ENCODE measurements at places on chromosomes 2 and 18.

GRCh38 chr2:46796843-46797625 is 118.6 kb downstream of the MCFD2 start:
- DNase-seq = no peak

DNA sequence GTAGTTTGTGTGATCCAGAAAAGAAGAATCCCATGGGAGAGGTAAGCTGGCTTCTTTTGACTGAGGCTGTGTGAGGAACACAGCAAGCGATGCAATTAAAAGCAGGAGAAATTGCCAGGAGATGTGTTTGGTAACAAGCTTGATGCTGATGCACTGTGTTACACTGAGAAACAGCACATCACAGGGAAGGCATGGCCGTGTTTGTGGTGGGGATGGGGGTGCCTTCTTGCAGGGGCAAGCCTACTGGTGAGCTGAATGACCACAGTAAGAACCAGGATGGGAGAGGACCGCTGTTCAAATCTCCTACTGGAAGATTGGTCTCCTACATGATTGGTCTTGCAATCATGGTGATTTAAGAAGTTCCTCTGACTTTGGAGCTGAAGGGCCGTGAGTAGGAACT is 477.7 kb upstream of the HS6ST1 start:
- DNase-seq = no peak

GRCh38 chr2:135557530-135557929 is 26.2 kb downstream of the R3HDM1 start:
- DNase-seq = no peak

GRCh38 chr2:190765386-190766173 is 115.0 kb upstream of the GLS start:
- DNase-seq = no peak

DNA sequence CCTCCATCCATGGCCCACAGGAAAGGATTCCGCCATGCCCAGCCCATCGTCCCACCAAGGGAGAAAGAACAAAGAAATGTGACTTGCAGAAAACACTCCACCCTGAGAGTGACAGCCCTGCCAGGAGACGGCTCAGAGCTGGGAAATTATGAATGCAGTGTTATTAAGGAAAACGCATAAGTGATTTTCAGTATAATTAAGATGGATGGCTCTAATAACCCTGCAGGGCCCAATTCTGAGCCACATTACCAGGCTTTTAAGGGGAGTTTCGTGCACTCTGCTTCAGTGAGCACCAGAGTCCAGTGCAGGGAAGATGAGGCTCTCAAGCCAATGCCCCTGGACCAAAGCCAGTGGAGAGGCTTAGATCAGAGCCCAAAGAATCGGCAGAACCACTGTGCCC is 10.6 kb upstream of the TEX51 start:
- DNase-seq = no peak

- DNase-seq = no peak
Measured at GRCh38 chr2:126770466-126770865, 114.5 kb downstream of the GYPC start.

DNA sequence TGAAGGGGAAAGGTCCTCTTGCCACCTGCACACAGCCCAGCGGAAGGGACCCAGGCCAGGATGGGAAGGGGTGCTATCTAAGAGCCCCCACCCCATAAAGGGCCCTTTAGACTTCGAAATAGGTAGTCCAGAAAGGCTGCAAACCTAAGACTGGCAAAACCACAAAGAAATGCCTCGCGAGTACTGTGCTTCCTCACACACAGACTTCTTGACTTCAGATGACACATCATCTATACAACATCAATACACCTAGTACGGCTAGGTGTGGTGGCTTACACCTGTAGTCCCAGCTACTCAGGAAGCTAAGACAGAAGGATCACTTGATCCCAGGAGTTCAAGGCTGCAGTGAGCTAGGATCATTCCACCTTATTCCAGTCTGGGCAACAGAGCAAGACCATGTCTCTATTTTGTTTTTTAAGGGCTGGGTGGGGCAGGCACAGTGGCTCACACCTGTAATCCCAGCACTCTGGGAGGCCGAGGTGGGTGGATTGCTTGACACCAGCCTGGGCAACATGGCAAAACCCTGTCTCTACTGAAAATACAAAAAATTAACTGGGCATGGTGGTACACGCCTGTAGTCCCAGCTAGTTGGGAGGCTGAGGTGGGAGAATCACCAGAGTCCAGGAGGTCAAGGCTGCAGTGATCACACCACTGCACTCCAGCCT is 125.8 kb downstream of the CABLES1 start:
- no peak for DNase-seq

DNA sequence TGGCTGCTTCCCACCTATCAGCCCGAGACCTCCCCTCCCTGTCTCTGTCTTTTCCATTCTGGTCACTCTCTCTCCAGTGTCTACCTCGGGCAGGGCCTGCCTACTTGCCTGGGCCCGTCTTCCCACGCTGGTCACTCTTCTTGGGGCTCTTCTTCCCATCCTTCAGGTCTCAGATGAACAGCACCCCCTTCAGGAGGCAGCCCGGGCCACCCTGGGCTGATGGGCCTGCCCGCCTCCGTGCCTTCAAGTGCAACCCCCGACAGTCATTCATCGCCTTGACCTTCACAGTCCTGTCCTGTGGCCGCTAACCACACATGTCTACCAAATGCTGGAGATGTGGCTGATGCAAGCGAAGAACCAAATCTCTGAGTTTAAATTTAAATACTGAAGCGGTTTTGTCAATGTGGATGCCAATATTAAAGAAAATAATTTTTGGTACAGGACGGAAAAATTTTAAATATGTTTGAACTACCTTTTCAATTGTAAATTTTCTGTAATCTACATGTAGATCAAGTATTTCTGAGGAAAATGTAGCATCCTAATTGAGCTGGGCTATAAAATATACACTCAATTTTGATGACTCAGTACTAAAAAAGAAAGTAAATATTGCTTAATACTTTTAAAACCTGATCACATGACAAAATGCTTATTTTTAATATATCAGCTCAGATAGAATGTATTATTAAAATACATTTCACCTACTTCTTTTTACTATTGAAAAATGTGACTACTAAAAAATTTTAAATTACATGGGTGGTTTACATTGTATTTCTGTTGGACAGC is 96.4 kb downstream of the LAMA1 start:
- DNase-seq = no peak

- DNase-seq = no peak
Measured at GRCh38 chr2:175475130-175475529, 293.6 kb upstream of the ATP5MC3 start.

DNA sequence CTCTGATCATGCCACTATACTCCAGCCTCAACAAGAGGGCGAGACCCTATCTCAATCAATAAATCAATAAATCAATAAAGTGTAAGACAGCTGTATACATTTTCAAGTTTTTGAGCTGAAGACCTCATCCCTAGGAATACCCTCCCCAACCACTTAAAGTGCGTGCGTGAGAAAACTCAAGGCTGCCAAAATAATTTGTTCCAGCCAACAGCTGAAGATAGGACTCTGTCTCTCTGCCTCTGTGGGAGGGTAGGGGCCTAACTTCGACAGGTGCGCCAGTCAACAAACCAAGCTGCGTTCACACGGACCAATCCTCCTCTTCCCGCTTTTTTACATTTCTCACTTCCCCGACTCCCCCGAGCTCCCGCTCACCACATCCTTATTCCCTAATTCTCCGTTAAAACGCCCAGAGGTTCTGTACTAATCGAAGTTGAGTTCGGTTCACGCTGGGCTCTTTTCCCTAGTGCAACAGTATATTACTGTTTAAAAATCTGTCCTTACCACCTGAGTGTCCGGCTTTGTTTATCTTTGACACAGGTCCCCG is 618 bp downstream of the POLR2D start:
- no peak for DNase-seq

DNA sequence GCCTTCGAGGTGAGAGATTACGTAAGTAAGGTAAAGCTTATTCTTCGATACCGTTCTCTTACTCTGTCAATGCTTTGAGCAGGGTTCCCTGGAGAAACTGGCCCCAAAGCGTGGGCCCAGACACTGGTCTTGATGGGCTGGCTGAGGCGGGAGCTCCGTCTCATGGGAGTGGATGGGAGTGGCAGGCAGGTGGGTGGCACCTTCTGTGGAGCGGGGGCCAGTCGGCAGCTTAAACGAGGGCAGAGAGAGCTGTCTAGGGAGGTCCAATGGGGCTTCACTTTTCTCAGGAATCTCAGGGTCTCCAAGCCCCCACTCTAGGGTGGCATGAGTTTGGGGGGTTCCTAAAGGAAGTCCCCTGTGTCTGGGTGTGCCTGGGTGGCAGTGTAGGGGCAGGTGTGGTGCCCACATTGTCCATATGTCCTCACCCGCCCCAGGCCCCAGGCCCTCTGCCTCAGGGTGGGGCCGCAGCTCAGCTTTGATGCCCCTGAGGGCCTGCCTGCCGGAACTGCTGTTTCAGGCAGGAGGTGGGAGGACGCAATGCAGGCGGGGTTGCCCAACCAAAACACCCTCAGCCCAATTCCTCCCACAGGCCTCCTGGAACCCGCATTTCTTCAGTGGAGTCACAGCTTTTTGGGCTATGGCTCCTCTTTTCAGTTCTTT is 32.5 kb upstream of the FOSL2 start:
- no peak for DNase-seq
